ENCODE measurements at places on chromosomes 6 and 20.

GRCh38 chr20:46204594-46205186 lies 86.6 kb downstream of the CD40 start:
- DNase-seq, result no peak

GRCh38 chr6:9708600-9708999 lies 706.3 kb downstream of the TFAP2A start:
- no peak for DNase-seq

DNA sequence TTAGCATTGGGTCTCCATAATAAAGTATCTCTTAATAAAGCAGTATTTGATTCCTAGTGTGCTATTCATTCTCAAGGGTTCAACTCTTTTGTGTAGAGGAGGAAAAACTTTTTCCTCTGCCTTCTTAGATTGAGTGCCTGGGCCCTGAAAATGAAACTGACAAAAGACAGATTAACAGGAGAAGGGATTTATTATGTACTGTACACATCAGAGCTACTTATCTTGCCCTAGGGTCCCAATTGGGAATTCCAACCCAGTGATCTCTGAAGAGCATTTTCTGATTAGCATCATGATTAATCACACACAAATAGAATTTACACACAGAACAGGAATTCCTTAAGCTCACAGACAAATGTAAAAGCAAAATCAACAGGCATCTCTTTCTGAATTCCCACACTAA lies 128.9 kb downstream of the CD164 start:
- DNase-seq, result no peak

DNA sequence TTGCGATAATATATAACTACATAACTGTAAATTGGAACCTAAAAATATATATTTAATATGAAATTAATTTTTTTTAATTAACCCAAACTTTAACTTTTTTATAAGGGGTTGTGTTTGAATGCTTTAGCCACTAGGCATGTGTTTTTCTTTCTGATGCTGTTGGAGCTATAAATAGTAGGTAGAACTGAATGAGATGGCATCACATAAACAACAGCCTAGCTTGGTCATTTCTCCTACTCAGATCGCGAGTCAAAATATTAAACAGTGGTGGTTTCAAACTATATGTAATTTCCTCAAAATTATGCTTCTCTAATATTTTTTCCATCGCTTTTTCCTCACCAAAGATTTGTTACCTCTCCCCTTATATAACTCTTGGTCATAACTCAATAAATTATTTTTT lies 243.2 kb downstream of the ARID1B start:
- no peak for DNase-seq

DNA sequence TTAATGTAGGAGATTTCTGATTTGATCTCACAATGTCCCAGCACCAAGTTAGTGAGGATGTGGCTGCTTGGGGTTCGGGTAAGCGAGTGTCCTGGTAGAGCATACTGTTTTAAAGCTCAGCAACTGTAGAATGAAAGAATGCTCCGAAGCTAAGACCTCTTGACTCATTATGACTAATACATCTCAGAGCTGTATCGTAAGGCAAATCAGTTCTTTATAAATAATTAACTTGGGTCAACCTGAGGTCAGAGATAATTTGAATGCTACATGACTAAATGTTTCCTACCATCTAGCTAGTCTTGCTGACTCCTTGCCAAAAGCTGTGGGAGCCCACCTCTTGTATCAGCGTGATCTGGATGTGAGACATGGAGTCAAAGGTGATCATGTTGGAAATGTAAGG lies 128.8 kb upstream of the PDE7B start:
- DNase-seq, result peak; percentile 40

- no peak for DNase-seq
Measured at GRCh38 chr6:133290930-133291329, 49.8 kb downstream of the EYA4 start.

DNA sequence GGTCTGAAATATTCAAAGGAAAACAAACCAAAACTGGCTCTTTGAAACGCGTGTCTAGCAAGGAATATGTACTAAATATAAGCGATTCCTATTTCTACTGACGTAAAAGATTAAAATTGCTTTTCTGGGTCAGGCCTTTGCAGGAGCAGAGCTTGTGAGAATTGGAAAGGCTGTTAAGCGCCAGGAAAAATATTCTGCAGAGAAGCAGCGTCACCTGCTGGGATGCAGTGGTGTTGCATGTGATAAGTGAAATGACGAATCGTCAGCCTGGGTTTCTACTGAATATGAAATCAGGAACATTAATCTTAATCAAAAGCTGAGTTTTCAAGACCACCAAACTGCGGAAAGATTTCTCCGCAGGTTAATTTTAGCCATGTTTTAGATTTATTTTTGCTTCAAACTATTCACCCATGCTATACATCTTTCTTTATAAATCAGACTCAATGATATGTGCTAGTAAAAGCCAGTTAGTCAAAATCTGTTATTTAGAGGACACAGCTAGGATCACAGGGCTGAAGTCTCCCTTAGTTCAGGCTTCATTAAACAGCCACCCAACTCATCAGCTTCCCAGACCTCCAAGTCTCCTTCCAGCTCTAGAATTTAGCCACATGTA lies 67.4 kb downstream of the ALDH8A1 start:
- DNase-seq, result peak; percentile 65

DNA sequence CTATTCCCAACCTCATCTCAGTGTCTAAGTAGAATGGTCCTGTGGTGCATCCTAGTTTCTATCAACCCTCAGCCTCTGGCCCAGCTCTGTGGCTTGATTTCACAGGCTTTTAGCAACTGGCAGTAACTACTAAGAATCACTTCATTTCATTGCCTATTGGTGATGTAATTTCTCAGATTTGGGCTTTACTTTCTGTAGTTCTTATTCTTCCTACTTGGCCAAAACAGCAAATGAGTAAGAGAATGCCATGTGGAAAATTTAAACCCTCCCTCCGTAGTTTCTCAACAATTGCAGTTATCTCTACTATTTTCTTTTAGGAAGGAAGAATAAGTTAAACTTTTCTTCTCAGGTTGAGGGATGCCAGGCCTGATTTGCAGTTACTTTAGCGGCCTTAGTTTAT lies 387.3 kb downstream of the CDKAL1 start:
- no peak for DNase-seq

DNA sequence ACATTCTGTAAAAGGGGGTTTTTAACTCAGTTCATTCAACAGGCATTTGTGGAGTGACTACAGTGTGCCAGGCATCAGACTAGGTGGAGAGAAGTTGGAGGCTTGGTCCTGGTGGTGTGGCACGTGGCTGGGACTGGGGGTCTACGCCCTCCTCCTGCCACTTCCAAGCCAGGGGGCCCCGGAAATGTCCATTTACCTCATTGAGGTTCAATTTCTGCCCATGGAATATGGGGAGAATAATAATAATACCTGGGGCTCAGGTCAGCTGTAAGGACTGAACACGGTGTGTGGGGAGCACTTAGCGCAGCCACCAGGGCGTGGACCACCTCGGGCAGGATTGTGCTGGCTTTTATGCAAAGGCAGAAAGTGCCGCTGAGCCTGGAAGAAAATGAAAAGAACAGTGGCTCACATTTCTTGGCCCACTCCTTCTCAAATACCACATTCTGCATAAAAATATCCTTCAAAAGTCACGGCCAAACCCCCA lies 229.4 kb downstream of the ANKRD60 start:
- no peak for DNase-seq

GRCh38 chr6:130421585-130421984 lies 55.8 kb downstream of the TMEM200A start:
- peak; percentile 72 for DNase-seq

DNA sequence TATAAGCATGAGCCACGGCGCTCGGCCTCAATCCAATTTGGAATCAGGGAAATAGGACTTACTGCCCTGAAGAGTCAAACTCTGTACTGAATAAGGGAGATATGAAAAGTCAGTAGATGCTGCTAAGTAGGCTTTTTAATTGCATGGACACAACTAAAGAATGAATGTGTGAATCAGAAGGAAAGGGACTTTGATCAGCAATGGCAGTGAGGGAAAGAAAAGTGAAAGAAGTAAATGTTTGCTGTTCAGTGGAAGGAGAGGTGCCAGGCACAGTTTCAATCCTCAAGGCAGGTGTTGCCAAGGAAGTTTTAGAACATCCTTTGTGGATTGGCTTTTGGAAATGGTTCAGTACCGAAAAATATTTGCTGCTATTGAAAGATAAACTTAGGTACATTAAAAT lies 62.2 kb upstream of the GCM1 start:
- no peak for DNase-seq

GRCh38 chr20:52242237-52243230 lies 51.0 kb upstream of the ZFP64 start:
- DNase-seq, result no peak

GRCh38 chr20:44028003-44028730 lies 113.5 kb downstream of the TOX2 start:
- DNase-seq, result no peak

GRCh38 chr20:20971810-20972209 lies 134.3 kb downstream of the LINC00237 start:
- DNase-seq, result no peak

DNA sequence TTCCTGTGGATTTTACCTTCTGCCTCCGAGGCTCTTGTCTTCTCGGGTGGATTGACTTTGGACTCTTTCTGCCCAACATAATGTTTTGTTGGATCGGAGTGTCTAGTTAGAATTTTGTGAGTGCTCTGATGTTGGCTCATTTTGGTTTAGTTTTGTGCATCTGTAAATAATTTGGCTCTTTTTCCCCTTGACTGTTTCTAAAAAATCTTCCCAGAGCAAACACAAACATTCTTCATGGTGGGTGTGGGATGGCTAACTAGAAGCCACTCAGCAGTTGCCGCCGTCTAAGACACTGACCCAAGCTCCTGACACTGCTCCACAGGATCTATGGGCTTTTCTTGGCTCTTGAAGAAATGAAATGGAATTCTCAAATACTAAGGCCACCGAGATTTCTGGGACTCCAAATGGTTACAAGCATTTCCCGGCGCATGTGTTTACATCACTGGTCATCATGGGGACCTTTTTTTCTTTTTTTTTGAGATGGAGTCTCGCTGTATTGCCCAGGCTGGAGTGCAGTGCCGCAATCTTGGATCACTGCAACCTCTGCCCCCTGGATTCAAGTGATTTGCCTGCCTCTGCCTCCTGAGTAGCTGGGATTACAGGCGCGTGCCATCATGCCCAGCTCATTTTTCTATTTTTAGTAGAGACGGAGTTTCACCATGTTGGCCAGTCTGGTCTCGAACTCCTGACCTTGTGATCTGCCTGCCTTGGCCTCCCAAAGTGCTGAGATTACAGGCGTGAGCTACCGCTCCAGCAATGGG lies 92.0 kb upstream of the FRMD1 start:
- no peak for DNase-seq

DNA sequence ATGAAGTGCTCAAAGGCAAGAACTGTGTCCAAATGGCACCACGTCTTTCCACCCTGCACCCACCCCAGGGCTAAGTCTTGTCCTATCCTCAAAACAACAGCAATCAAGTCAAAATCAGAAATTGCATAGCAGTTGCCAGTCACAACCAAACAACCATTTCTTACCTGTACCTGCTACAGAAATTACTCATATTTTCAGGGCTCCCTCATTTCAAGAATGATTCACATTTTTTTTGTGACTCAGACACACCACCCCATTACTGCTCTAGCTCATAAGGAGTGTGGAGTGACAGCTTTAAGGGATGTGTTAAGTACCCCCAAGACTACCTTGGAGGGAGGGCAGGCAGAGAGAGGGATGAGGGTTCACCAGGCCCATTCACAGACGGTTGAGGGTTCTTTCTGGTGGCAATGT lies 111.7 kb downstream of the TRERF1 start:
- DNase-seq, result no peak

DNA sequence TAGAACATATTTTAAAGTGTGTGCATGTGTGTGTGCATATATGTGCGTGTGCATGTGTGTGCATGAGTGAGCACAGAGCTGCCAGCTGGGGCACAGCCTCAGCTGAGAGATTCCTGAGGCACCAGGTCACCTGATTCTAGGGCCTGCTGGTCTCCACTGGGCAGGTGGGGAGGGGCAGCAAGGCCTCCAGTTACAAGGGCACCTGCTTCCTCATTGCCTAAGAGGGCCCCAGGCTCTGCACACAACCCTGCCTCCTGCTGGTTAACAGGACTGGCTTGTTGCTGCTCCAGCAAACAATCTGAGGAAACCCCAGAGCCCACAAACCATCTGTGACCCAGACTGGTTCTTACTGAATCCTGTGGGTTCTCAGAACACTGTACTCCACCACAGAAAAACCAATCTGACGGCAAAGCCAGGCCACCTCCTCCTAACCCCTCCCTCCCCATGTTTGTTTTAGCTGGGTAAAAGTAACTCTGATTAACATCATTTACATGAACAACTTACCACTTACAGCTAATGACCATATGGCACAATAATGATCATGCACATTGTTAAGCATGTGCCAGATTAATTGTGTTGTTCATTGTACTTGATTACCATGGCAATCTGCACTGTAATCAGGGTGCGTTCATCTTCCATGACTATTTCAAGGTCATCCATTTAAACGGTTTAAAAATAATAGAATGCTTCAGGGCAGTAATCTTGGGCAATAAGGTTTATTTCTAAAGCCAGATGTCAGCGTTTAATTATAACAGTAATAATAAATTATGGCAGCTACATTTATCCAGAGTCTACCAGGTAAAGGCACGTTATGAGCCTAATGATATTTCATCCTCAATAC lies 23.1 kb upstream of the UBE2J1 start:
- DNase-seq, result no peak

DNA sequence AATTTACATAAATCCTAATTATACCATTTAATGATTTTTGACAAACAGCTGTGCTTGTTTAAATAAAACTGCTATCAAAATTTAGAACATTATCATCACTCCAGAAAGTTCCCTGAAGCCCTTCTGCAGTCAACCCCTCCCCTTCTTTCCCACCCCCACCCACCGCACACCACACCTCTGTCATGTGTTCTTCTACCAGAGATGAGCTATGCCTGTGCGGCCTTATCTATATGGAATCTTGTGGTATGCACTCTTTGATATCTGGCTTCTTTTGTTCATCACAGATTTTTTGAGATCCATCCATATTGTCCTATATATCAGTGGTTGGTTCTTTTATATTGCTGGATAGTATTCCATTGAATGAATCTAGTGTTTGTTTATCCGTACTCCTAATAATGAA lies 7.2 kb downstream of the MYLIP start:
- no peak for DNase-seq

- DNase-seq, result peak; percentile 68
Measured at GRCh38 chr20:38985603-38986170, 23.5 kb downstream of the DHX35 start.

DNA sequence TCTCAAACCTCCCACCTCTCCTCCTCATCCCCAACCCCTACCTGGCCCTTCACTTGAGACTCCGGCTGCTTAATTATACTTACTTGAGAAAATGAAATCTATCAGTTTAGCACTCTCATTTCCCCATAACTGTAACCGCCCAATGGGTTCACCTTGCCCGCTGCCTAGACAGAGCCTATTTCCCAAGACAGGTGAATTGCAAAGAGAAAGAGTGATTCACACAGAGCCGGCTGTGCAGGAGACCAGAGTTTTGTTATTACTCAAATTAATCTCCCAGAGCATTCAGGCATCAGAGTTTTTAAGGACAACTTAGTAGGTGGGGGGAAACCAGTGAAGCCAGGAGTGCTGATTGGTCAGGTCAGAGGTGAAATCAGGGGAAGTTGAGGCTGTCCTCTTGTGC lies 301.4 kb upstream of the CDYL start:
- DNase-seq, result no peak

DNA sequence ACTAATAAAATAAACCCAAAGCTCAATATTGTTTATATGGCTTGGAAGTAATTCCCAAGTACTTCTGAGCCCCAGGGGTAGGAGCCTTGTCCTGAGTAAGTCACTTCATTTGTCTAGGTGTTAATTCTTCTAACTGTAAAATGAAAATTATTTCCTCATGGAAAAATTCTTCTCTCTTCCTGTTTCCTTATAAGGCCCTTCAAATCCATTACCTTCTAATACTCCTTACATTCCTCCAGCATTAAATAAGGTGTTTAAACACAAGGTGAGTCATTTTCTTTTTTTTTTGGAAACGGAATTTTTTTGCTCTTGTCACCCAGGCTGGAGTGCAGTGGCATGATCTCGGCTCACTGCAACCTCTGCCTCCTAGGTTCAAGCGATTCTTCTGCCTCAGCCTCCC lies 41.9 kb downstream of the PRR18 start:
- no peak for DNase-seq
